Smooth muscle cell of the umbilical artery (primary cell): ENCODE measurements at places on chromosomes 16 and 17. TPM values are rescaled to one million over a fixed set of nuclear protein-coding genes. Genes with fewer than 3 reads are reported as not detected.

The KRT16 gene
- not detected in 2 replicates for total RNA-seq

The ZNF747 gene
- 7.6 and 9.5 TPM in 2 replicates for total RNA-seq

The OSGIN1 gene
- total RNA-seq = 1.2 and 2.4 TPM in 2 replicates

The KCNAB3 gene
- 0.59 and 0.88 TPM in 2 replicates for total RNA-seq

The TMEM132E gene
- total RNA-seq = under 0.01 TPM in 1 of 2 replicates, not detected in the other

The SNAI3 gene
- under 0.01 and 0.05 TPM in 2 replicates for total RNA-seq

The KRT40 gene
- total RNA-seq = not detected in 2 replicates

The MYCBPAP gene
- 0.59 and 0.74 TPM in 2 replicates for total RNA-seq

The CLEC3A gene
- total RNA-seq = 0.05 TPM in 1 of 2 replicates, not detected in the other

The TBC1D3C gene
- 0.59 TPM in 1 of 2 replicates, not detected in the other for total RNA-seq

The KRTAP4-1 gene
- not detected in 2 replicates for total RNA-seq

The SMIM36 gene
- not detected in 2 replicates for total RNA-seq

The CMTM4 gene
- 17.5 and 23.0 TPM in 2 replicates for total RNA-seq

The CA10 gene
- total RNA-seq = not detected in 2 replicates

The HOXB4 gene
- total RNA-seq = 1.2 and 1.8 TPM in 2 replicates

The HERPUD1 gene
- 169 and 222 TPM in 2 replicates for total RNA-seq

The LLGL2 gene
- 0.74 and 1.2 TPM in 2 replicates for total RNA-seq

The LPCAT2 gene
- total RNA-seq = 32.3 and 40.7 TPM in 2 replicates

The CFAP119 gene
- 1.2 and 1.4 TPM in 2 replicates for total RNA-seq

The FN3K gene
- total RNA-seq = 5.9 and 10.4 TPM in 2 replicates

The TERB1 gene
- under 0.01 TPM in 1 of 2 replicates, not detected in the other for total RNA-seq

The CD300LB gene
- not detected in 2 replicates for total RNA-seq

The TMC7 gene
- total RNA-seq = 0.59 and 0.69 TPM in 2 replicates

The CPNE7 gene
- 14.8 and 27.5 TPM in 2 replicates for total RNA-seq

The DNASE1L2 gene
- total RNA-seq = 1.2 and 1.3 TPM in 2 replicates

The CYLD gene
- total RNA-seq = 46.0 and 66.2 TPM in 2 replicates

The SCGB1C2 gene
- not detected in 2 replicates for total RNA-seq

The HOXB1 gene
- total RNA-seq = not detected in 2 replicates

The PABPN1L gene
- total RNA-seq = not detected in 2 replicates

The USP36 gene
- total RNA-seq = 13.4 and 34.5 TPM in 2 replicates

The SLC22A31 gene
- 0.18 and 8.6 TPM in 2 replicates for total RNA-seq

The WFIKKN1 gene
- total RNA-seq = under 0.01 and 0.46 TPM in 2 replicates

The CNP gene
- 37.7 and 51.1 TPM in 2 replicates for total RNA-seq

The CES4A gene
- 1.3 and 3.0 TPM in 2 replicates for total RNA-seq

The CAVIN1 gene
- 374 and 587 TPM in 2 replicates for total RNA-seq

The TPSG1 gene
- total RNA-seq = not detected in 2 replicates

The SOX9 gene
- total RNA-seq = 1.8 and 11.9 TPM in 2 replicates

The PNMT gene
- total RNA-seq = not detected in 2 replicates

The AGRP gene
- not detected in 2 replicates for total RNA-seq

The CCL17 gene
- not detected in 2 replicates for total RNA-seq
